Anterior cingulate cortex (tissue), 58 donors: ENCODE measurements at places on chromosomes 11 and 22.

- DNase-seq, result no peak
Observed at GRCh38 chr11:85823816-85824215, 12.9 kb upstream of the SYTL2 start.

DNA sequence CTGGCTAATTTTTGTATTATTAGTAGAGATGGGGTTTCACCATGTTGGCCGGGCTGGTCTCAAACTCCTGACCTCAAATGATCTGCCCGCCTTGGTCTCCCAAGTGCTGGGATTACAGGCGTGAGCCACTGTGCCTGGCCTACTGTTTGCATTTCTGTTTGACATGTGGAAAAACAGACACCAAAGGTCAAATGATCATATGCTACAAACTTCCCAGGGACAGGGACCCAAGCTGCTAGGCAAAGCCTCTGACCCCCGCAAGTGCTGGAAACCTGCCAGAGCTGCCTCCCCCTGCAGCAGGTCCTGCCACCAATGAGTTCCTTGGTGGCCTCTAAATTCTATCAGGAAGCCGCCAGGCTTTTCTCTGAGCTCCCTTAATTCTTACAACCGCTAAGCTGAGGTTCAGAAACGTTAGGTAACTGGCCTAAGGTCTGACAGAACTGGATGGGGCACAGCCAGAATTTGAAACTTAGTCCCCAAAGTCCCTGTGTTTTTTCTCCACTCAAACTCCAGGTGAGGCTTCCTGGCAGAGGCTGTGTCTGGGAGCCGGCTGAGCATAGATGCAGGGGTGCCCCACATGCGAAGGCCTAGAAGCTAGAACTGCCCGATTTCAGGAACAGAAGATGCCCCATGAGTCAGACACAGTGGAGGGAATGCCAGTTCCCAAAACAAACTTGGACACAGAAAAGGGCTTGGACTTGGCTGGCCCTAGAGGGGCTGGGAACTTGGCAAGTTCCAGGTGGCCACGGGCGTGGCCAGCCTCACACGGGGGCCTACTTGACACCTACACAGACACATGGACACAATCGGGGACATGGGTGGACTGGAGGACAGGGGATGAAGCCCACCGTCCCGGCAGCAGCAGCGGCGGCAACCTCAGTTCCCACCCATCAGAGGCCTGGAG lies 7.4 kb downstream of the CSNK1E start:
- no peak for DNase-seq

- DNase-seq, result no peak
Observed at GRCh38 chr11:103850419-103851165, 185.8 kb upstream of the DDI1 start.

DNA sequence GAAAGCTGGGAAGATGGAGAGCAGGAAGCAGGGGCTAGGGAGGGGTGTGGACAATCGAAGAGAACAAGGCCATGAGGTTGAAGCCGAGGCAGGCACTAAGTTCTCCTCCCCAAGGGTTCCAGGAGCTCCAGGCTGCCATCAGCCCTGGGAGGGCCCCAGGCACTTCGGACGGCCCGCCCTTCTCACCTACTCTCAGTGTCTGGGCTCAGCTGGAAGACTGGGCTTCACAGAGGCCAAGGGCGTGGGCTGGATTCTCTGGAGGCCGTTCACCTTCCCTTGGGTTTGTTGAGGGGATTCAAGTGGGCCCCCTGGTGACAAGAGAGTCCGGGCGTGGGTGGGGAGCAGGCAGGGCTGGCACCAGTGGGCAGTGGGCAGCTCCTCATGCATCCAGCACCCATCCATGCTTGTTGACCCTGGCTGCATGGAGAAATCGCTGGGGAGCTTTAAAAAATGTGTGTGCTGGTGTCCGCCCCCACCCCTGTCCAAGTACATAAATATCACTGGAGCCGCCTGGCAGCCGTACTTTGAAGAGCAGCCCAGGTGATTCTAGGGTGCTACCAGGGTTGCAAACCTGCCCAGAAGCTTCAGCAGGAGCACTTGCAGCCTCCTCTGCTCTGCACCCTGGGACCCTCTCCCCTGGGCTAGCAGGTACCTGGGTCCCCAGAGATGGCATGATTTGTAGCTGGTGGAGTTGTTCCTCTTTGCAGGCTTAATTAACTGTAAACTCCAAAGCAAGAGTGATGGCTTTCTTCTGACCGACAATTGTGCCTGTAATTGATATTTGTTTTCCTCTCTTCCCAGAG lies 74.3 kb downstream of the RTL6 start:
- no peak for DNase-seq

- no peak for DNase-seq
Observed at GRCh38 chr11:3222941-3223915, 4.6 kb upstream of the MRGPRG start.

DNA sequence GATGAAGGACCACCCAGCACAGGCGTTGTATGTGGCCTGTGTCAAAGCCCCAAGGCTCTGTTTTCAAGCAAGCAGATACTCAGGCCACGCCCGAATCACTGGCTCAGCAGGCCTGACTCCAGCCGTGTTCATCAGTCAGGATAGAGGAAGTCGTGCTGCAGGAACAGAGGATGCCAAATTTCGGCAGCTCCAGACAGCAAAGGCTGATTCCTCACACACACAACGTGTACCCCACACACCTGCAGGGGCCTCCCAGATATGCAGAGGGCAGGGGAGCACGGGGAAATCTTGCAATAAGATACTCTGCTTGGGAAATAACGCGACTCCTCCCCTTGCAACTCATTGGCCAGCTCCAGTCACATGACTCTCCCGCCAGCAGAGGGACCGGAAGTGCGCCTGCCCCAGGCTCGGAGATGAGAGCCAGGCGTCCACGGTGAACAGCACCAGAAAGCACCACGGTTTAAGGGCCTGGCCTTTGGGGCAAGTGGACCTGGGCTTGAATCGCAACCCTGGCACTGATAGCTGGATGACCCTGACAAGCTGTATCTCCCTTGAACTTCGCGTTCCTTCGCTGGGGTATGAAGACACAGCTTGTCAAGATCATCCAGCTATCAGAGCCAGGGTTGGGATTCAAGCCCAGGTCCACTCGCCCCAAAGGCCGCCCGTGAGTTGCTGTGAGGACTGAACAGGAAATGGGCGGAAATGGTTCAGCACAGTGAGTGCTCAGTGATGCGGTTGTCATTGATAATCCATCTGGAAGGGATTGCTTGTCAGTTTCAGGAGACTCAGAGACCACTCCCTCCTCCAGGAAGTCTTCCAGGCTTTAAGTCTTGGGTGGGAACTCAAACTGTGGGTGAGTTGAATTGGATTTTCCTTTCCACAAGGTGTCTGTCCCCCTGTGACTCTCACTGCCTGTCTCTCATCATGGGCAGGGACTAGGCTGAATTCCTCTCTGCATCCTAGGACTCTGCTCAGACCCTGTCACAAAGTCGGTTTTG lies 88.5 kb downstream of the MYEOV start:
- DNase-seq, result no peak

GRCh38 chr11:70799386-70799785 lies 401.1 kb downstream of the CTTN start:
- DNase-seq, result no peak

- DNase-seq, result no peak
Observed at GRCh38 chr22:44752285-44753188, at the start of gene ARHGAP8. ARHGAP8 (plus strand) TSS chr22:44752575; CDS start chr22:44786528, 33,953 bp downstream.
